Kidney tubule cell (primary cell): ENCODE measurements at places on chromosomes 5 and 9.

DNA sequence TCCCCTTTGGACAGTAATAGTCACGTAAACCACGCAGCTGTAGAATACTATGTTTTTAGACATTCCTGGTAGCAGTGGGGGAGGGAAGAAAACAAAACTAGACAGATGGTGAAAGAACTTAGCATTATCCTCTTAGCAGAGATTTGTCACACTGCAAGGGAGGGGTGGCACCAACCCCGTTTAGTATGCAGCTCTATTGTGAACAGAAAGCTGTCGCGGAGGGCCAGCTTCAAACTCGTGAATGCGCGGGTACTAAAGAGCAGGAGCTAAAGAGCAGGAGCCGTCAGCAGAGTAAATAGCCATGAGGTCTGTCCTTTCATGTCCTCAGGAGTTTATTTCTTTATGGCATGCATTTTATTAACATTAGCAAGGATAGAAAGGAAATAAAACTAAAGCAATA is 141.9 kb upstream of the SLC12A2 start:
- DNase-seq, result no peak

- DNase-seq, result peak; percentile 40
Observed at GRCh38 chr5:108650997-108651396, 96.7 kb upstream of the FER start.

DNA sequence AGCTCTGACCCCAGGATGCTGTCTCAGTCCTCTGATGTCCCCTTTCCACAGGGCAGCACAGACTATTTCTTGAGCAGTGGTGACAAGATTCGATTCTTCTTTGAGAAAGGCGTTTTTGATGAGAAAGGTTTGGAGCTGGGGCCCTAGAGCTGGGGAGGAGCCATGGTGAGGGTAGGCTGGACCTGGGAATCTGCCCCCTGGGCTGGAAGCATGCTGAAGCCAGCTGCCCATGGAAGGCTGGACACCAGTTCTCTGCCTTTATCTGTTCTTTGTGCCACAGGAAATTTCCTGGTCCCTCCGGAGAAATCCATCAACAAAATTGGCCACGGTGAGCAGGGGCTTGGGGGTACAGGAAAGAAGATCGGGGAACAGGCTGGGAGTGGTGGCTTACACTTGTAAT is 12.9 kb downstream of the PHYHD1 start:
- DNase-seq, result no peak

DNA sequence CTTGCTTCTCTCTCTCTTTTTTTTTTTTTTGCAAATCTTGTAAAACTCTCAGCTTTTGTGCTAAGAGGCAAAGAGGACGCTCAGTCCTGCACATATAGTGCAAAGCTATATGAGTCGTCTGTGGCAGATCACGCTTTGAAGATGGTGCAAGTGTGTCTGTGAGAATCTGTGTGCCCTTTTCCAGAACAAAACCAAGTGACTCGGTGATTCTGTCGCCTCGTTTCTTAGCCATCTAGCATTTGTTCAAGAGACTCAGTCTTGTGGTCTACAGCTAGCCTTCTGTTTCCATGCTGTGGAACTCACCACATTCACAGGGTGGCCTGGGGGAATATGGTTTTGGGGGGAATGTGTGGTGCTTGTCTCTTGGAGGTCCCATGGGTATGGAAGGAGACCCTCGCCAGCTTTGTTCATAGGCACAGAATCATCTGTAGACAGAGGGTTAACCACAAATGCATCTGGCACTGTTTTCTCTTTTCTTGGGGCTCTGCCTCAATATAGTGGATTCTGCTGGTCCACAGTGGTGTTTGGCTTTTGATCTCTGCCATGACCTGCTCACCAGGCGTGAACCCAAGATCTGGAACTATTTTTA is 82.1 kb downstream of the C9orf152 start:
- no peak for DNase-seq

- peak; percentile 75 for DNase-seq
Observed at GRCh38 chr9:38371495-38371894, 21.0 kb upstream of the ALDH1B1 start.

DNA sequence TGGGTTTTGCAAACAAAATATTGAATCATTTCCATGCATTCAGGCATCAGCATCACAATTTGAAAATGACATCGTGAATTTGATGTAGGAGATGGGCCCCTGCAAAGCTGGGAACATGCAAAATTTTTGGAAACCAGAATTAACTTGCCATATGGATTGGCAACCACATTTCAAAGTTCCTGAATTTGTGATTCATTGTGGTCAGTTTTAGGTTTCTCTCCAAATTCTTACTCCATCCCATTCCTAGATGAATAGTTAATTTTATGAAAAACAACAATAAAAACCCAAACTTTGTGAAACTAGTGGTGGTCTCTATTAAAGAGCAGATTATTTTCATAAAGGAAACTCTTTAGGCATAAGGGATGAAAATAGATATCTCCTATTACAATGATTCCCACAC is 107.8 kb upstream of the SLIT3 start:
- no peak for DNase-seq

GRCh38 chr5:123881759-123882244 is 369.8 kb downstream of the CSNK1G3 start:
- DNase-seq, result peak; percentile 20

DNA sequence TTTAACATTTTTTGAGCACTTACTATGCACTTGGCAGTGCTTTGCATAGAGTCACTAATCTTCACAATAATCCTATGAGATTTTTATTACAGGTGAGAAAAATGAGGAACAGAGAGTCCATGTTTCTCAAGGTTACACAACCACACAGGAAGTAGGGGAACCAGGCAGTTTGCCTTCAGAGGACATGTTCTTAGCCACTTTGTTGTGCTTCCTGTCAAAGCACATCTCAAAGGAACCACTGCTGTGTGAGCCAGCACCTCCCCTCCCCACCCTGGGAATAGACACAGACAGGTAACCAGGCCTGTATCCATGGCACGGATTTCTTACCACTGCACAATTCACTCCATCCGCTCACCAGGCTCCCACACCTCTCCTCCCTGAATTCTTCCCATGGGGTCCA is 6.3 kb upstream of the DNAJB5 start:
- no peak for DNase-seq

DNA sequence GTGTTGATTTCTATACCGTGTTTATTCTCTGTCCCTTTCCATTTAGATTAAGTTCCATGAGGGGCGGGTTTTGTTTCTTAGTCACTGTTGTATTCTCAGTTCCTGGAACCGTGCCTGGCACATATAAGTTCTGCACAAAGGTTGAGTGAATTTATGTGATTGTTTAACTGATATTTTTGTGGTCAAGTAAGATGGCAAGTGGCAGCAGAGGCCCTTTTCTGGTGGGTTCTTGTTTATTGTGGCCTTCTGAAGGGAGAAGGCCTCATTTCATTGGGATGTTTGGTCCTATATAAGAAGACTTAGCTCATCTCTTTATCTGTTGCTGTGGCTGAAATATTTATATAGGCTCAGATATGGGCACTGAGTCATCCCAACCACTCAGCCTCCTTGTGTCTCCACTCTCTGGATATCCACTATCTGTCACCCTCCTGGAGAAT is 262.5 kb downstream of the PSAT1 start:
- no peak for DNase-seq

- no peak for DNase-seq
Observed at GRCh38 chr9:131284856-131285255, 4.7 kb upstream of the PLPP7 start.

DNA sequence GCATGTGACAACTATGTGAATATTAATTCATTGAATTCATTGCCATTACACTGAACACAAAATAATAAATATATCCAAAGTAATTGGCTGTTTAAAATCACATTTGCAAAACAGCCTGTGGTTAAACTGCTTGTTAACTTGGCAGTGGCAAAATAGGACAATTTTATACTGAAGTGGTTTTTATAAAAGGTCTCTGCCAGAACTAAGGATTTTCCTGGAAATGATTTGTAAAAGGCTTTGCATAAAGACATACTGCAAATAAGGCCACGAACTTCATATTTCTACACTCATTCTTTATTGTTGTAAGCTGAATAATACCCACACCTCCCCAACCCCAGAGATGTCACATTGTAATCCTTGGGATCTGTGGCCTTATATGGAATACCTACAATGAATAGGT is 370.3 kb upstream of the RGMB start:
- no peak for DNase-seq
